ENCODE measurements at places on chromosomes 12 and 14. TPM values are rescaled to one million over a fixed set of nuclear protein-coding genes. Genes with fewer than 3 reads are reported as not detected.
A peak's percentile ranks its signal among the peaks of the same experiment; 100 is the strongest.

- no peak for DNase-seq
These were observed 28.0 kb downstream of the CEP290 start for GRCh38 chr12:88113871-88114270.

Gene ERP27
- total RNA-seq, result not detected

DNA sequence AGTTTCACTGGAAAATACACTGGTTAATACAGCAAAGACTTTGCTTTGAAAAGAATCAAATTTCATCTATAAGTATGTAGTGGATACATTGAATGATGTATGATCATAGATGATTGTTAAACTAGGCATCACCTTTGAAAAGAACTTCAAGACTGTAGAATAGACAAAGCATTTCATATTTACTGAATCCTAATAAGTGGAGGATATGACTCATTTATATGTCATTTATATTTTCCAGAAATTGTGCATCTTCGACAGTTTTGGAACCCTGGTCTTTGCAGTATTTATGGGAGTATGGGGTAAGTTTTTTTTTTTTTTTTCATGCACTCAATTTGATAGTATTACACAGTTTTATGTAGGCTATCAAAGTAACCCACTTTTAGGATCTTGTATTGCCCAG is 161.9 kb downstream of the ANO6 start:
- DNase-seq, result no peak

GRCh38 chr14:24038686-24039085 is 13.1 kb upstream of the CARMIL3 start:
- no peak for DNase-seq

Gene CACNA2D4
- not detected for total RNA-seq

Gene CAMKK2
- total RNA-seq, result 22.5 TPM

DNA sequence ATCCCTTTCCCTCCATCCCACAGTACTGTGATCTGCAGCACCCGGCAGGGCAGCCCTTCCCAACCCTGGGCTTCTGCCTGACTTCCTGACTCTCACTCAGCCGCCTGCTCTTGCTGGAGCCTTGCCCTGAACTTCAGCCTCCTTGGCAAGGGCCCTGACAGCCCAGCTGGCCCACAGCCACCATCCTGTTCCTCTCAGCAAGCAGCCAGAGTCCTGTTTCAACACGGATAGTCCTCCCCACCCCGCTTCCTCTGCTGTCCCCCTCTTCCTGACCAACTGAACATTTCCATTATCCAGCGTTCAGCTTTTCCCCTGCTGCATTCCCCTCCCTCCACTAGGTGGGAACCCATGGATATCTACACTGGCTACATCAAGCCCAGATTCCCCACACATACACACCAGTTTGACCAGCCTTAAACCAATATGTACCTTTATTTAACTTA is 74.0 kb upstream of the MDM1 start:
- peak; percentile 88 for DNase-seq

Gene CLEC4A
- total RNA-seq, result not detected

DNA sequence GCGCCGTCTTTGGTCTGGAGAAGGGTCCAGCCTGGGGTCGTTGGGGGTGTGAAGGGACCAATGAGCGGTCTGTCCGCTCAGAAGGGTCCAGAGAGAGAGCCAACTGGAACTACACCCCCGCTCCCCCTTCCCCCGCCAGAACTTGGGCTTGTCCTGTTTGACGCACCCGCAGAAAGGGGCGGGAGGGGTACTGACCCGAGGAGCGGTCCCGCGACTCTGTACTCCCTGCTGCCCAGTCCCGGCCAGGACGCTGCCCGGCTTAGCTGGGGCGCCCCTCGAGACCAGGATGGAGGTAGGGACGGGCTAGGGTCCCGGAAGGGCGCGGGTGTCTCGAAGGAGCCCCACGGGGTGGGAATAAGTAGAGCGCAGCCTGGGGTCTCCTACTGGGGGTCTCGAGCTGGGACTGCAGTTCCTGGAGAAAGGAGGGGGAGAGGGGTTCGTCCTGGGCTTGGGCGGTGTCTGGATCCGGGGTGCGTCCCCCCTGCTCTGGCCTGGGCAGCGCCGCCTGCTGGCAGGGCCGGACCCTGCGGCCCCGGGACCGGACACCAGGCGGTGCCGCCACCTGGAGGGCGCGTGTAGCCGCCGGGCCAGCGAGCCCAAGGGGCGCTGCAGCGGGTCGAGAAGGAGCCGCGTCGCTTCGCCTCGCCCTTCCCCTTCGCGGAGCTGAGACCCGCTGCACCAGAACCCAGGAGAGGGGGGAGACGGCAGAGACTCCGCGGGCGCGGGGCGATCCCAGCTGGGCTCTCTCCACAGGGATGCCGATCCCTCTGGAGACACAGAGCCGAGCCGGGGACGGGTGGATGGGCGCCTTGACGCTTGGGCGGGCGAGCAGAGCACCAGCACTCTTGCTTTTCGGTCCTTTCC is 3.8 kb upstream of the CACNB3 start:
- peak; percentile 47 for DNase-seq

DNA sequence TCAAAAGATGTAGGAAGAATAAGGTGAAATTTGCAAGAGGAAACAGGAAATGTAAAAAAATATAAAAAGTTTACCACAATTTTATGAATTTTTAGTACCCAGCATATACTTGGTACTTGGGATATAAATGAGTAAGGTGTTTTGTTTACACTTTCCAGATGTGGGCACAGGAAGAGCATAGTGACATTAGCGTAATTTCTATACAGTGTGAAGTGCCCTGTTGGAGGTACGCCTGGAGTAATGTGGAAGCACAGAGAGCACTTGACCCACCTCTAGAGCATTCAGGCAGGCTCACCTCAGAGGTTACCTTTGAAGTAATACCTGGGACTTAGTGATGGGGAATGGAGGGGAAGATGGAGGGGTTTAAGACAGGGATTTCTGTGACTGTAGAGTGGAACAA is 89.5 kb downstream of the AEBP2 start:
- DNase-seq, result no peak

Gene GPRC5D
- not detected for total RNA-seq

DNA sequence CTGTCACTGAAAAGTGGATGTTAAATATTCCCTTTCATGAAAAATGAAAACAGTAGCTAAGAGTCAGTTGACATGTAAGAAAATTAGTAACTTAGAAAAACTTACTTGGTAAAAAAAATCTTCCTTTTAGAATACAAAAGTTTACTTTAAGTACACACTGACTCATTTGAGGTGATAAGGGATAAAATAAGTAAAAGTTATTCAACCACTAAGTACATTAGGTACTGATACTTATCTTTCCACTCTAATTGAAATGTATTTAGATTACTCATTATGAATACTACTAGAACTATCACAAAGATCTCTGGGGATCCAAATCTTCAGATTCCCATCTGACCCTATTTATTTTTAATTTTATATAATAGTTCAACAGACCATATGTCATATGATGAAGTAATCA is 12.2 kb downstream of the SYCP3 start:
- DNase-seq, result no peak

Gene NXPH4
- total RNA-seq, result 0.49 TPM

GRCh38 chr12:10065241-10065640 is 33.5 kb downstream of the CLEC1A start:
- no peak for DNase-seq

- no peak for DNase-seq
These were observed 6.2 kb upstream of the CCT2 start for GRCh38 chr12:69579029-69579428.

Gene TAMALIN
- total RNA-seq, result 78.2 TPM

DNA sequence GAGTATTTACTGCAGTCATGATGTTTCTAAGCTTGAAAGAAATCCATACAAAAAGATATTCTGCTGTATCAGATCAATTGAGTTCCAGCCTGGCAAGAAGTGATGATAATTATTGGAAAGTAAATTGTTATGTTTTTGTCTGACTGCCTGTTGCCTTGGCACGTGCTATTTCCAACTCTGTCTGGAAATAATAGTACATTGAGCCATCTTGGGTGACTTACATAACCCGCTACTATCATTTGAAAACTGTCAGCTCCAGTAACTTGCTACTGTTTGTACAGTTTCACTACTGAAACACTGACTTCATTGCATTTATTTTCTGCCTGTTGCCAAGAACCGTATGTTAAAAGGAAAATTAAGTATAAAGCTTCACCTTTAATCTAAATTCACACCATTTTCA is 318.6 kb downstream of the ITPR2 start:
- DNase-seq, result no peak

Gene WDHD1
- 14.8 TPM for total RNA-seq

- no peak for DNase-seq
These were observed 57.9 kb downstream of the TMTC3 start for GRCh38 chr12:88200029-88200428.

DNA sequence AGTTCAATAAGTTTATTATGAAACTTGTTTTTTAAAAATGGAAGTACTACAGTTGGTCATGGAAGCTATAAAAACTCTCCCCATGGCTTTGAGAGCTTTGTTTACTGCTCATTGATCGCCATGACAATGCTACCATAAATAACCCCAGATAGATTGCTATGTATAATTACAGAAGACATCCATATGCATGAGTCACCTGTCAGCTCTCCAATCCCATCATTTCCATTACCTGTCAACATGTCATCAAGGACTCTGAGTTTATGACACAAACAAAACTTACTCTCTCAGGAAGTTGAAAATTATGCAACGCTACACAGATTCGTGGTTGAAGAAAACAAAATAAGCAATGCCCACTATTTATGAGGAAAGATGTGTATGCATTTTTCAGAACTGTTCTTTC is 144.4 kb downstream of the SEC23A start:
- no peak for DNase-seq

Gene RERGL
- total RNA-seq, result not detected

Gene LIN52
- total RNA-seq, result 12.9 TPM

DNA sequence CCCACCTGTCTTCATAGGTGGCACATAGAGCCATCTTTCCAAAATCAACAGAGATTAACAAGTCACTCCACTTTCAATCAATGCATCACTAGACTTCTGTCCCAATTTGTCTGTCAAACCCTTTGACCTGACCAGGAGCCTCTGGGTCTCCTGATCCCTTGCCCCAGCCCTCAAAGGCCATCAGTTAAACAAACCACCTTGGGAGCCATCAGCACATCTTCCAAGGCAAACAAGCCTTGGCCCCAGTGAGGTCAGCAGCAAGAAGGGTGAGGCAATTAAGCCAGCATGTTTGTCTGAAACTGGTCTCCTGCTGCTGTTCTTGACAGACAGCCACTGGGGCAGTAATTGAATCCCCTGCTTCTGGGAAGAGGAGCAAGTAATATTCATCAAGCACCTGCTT is 742.8 kb upstream of the TBX3 start:
- DNase-seq, result no peak

Gene ASPG
- total RNA-seq, result not detected

Gene APPL2
- total RNA-seq, result 36.4 TPM

Gene SDR9C7
- total RNA-seq, result not detected

Gene KRT79
- not detected for total RNA-seq

DNA sequence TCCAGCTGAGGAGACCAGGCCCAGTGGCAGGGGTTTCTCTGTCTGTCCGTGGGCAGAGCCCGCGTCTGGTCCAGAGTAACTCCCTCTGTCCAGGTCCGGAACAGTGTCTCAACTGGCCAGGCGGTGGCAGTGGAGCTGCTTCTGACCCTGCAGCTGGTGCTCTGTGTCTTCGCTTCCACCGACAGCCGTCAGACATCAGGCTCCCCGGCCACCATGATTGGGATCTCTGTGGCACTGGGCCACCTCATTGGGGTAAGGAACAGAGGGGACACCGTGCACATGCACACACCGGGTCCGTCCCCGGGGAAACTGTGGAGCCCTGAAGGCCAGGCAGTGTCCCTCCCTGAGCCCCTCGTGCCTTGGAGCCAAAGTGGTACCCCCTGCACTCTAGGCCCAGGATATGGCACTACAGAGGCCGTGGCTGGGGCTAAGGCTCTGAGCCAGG is 1.5 kb downstream of the AQP6 start:
- peak; percentile 52 for DNase-seq

DNA sequence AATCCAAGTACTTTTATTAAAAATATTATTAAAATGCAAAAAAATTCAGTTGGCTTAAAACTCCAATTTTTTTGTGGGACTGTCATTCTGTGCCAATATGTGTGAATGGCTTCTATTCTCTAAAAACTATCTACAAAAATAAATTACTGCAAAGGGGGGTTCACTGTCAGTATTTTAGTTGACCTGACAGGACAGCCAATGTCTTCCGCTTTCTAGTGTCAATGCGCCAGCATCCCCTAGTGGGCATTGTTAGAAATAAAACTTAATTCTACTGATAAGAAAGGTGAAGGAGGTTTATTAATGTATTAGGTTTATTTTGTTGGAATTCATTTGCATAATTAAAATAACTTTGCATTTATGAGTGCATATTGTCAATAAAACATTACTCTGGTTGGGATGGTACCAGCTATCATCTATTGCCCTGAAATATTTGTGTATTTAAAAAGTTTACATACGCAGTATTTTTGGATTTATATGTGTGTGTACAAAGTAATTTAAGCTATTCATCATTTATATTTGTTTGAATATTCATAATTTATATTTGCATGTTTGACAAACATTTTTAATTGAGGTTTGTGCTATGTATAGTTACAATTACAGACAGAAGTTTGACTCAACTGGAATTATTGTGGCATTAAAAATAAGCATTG is 527.2 kb downstream of the FLRT2 start:
- DNase-seq, result peak; percentile 8

Gene FGD6
- total RNA-seq, result 3.9 TPM

DNA sequence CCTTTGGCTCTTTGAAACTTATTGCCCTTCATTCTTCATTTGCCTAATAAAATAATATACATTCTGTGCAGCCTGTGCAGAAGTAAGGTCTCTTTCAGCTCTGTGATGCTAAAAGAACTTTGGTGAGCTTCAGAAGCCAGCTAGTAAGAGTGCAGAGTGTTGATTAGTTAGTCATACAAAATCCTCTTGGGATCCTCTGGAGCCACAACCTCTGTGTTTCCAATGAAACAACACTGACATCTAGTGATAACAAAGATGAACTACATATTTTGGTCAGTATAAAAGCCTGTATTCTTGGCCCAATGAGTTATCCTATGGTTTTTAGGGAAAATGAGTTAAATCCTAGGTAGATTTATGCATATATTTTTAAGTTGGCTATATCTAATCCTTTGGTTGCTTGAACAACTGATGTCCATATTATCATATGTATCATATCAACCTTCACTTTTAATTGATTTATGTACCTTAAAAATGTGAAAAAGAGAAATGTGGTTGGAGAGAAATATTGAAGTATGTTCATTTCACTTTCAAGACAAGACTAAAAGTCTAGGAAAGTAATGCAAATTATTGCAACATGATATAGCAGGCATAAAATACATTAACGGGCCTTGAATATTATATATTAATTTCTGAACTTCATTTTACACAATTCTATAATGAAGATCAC is 158.4 kb downstream of the KLHL28 start:
- DNase-seq, result peak; percentile 48

DNA sequence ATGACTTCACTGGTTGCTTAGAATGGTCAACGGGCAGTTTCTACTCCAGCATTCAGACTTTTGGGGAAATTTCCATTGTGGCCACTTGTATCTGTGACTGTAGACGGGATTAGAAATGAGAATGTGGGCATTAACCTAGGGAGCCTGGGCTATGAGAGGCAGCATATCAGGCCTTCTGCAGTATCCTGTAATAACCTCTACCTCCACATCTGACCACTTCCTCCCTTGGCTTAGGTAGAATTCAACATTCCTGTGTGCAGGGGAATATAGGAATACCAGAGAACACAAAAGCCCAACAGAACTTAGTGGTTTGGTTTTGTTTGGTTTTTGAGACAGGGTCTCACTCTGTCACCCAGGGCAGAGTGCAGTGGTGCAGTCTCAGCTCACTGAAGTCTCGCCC is 76.4 kb upstream of the HOXC13 start:
- DNase-seq, result no peak

All from G401 (cell line).